ENCODE measurements at places on chromosomes 13 and 19.

DNA sequence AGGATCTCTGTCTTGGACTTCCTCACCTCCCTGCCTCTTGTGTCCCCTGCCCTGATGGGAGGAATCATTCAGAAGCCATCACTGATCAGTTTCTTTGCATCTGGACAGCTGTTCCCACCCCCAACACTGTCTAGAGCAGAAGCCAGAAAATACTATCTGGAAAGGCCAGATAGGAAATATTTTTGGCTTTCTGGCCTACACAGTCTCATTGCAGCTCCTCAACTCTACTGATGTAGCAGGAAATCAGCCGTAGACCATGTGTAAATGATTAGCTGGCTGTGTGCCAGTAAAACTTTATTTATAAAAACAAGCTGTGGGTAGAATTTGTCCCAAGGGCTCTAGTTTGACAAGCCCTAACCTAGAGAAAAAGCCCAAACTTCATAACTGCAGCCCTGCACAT lies 5.6 kb downstream of the SIGLEC7 start:
- no peak for DNase-seq
- no peaks in the 10 kb centered on the region for H3K36me3 ChIP-seq
- H3K27ac ChIP-seq: no peak overlapping the region
- no peak overlapping the region for H3K4me3 ChIP-seq
- H3K27me3 ChIP-seq: peaks cover 2% of the 10 kb centered on the region
- H3K4me1 ChIP-seq: no peaks in the 10 kb centered on the region

DNA sequence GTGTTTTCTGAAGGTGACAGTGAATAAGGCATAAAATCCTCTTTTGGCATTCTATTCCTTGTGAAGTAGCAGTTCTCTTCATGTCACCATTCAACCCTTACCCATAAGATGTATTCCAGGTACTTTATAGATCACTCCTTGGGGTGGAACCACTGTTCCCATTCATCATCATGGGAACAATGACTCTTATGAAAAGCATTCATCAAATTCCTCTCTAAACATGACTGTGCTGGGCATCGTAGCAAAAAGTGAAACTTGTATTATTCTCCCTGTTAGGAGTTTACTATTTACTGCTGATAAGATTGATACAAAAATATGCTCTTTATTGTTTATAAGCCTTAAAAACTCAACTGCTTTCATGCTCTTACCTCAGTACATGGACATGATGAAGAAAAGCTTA lies 793.4 kb downstream of the LIG4 start:
- H3K27ac ChIP-seq: no peak overlapping the region
- H3K36me3 ChIP-seq: no peaks in the 10 kb centered on the region
- H3K27me3 ChIP-seq: no peaks in the 10 kb centered on the region
- no peak for DNase-seq
- H3K4me1 ChIP-seq: no peaks in the 10 kb centered on the region

DNA sequence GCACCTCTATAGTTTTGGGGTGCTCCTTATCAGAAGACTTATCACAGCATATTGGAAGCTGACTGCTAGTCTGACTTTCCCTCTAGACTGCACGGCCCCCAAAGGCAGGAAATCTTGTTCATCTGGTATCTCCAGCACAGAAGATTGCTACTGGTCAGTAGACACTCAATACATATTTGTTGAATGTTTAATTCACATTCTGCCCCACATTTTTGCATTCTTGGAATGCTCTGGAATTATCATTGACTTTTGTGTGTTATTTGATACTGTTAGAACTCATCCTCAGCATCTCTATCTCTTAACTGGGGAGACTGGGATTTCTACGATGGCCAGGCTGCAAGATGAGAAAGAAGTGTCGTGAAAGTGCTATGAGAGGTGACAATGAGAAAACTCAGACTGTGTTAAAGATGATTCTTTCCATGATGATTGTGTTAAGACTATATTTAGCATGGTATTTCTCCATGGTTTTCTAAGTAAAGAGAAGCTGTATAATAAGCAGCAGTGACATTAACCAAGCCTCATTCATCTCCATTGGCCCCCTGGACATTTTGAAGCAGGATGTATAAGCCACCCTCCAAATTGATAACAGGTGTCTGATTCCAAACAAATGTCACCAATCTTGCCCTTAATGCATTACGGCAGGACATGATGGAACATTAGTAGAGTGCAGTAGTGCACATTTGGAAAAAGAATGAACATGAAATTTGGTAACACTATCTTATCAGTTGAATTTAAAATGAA lies 440.9 kb downstream of the RFC3 start:
- DNase-seq: no peak
- no peak overlapping the region for H3K4me3 ChIP-seq
- H3K27me3 ChIP-seq: no peaks in the 10 kb centered on the region
- no peak overlapping the region for H3K27ac ChIP-seq

DNA sequence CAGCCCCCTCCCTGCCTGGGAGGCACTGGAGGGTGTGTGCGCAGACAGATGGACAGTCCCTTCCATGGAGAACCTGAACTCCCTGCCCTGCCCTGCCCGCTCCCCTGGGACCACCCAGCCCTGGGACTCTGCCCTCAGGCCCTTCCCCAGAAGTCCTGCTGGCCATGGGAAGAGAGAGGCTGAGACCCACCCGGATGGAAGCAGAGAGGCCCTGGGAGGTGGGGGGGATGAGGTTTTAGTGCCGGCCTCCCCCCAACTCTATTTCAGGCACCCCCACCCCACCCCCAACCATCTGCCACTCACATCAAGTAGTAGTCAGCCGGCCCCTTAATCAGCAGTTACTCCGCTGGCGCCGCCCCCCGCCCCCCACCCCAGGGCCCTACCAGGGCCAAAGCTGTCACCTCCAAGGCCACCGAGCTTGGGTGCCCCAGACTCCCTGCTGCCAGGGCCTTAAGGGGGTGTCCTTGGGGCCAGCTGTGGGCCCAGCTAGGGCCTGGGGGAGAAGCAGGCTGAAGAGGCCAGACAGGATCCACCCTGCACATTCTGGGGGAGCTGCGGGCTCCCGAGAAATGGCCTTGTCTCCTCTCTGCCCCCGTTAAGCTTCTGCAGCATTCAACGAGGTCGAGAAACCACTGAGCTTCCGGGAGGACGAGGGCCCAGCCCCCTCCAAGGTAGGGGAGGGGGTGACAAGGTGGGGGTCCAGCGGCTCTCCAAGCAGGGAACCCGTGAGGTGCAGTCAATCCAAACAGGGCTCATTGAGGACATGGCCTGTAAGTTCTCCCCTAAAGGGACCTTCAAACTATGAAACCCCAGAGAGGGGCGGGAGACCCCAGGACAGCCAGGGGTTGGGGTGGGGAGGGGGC lies 17.4 kb downstream of the NMRK2 start:
- DNase-seq: no peak
- H3K27me3 ChIP-seq: no peaks in the 10 kb centered on the region
- no peaks in the 10 kb centered on the region for H3K36me3 ChIP-seq
- H3K4me1 ChIP-seq: no peaks in the 10 kb centered on the region
- H3K4me3 ChIP-seq: no peak overlapping the region

GRCh38 chr19:38402623-38402966 lies 298 bp upstream of the FAM98C start:
- no peaks in the 10 kb centered on the region for H3K36me3 ChIP-seq
- DNase-seq: no peak
- H3K27ac ChIP-seq: peak overlapping the region; percentile 88

- no peak overlapping the region for H3K4me3 ChIP-seq
- no peaks in the 10 kb centered on the region for H3K36me3 ChIP-seq
- H3K27me3 ChIP-seq: no peaks in the 10 kb centered on the region
- DNase-seq: no peak
- H3K27ac ChIP-seq: no peak overlapping the region
These were observed 7.4 kb upstream of the PPP5C start for GRCh38 chr19:46339446-46339845.

GRCh38 chr19:1690699-1691307 lies 38.4 kb upstream of the TCF3 start:
- H3K4me1 ChIP-seq: no peaks in the 10 kb centered on the region
- no peak overlapping the region for H3K4me3 ChIP-seq
- H3K27me3 ChIP-seq: peaks cover 66% of the 10 kb centered on the region
- no peak for DNase-seq
- no peaks in the 10 kb centered on the region for H3K36me3 ChIP-seq

DNA sequence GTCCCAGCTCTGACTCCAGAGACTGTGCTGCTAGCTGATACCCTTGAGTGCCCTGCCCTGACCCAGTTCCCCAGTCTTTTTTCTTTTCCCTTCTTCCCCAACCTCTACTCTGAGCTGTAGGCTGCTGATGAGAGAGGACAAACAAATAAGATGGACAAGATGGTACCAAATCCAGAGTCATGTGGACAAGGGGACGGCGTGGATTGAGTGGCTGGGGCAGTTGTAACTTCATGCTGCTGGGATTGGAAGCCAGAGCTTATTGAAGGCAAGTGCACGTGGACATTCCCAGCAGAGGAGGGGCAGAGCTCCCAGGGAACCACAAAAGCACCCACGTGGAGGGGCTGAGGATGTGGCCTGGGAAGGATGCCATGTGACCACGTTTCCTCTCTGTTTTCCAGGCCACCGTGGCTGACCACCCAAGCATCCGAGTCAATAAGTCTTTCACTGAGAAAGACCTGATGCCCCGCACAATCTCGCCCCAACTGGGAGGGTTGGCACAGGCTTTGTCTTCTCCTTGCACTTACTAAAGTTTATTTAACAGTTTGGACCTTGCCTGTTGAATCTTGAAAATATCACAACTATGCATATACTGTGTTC lies 323.3 kb upstream of the ZNF507 start:
- no peak overlapping the region for H3K27ac ChIP-seq
- no peak overlapping the region for H3K4me3 ChIP-seq
- DNase-seq: no peak
- no peaks in the 10 kb centered on the region for H3K4me1 ChIP-seq
- no peaks in the 10 kb centered on the region for H3K36me3 ChIP-seq
- peaks cover 7% of the 10 kb centered on the region for H3K27me3 ChIP-seq

- H3K4me3 ChIP-seq: no peak overlapping the region
- no peaks in the 10 kb centered on the region for H3K27me3 ChIP-seq
- no peaks in the 10 kb centered on the region for H3K4me1 ChIP-seq
- no peak overlapping the region for H3K27ac ChIP-seq
These were observed 93.5 kb downstream of the INSR start for GRCh38 chr19:7200736-7201135.

DNA sequence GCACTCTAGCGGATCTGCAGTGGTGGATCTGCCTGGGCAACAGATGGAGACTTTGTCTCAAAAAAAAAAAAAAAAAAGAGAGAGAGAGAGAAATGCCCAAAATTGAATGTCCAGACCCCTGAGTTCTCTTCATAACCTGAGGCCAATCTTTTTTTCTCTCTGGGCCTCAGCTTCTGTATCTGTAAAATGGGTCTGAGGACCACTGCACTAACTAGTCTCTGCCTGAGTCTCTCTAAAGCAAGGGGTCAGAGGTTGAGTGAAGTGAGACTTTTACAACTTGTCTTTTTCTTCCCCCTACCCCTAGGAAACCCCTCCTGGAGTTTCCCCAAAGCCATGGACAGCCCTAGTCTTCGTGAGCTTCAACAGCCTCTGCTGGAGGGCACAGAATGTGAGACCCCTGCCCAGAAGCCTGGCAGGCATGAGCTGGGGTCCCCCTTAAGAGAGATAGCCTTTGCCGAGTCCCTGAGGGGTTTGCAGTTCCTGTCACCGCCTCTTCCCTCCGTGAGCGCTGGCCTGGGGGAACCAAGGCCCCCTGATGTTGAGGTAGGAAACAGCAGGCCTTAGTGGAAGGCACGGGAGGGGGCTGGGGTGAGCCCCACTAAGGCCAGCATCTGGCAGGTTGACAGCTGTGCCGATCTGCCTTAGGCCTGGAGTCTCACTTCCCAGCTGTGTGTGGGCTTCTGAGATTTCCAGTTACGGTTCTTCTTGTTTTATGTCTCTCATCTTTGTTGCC lies 1.8 kb downstream of the TMEM91 start:
- no peak overlapping the region for H3K4me3 ChIP-seq
- H3K4me1 ChIP-seq: peaks cover 8% of the 10 kb centered on the region
- peak overlapping the region; percentile 55 for H3K27ac ChIP-seq
- no peak for DNase-seq
- H3K27me3 ChIP-seq: no peaks in the 10 kb centered on the region

- H3K36me3 ChIP-seq: no peaks in the 10 kb centered on the region
- DNase-seq: no peak
- H3K27ac ChIP-seq: no peak overlapping the region
- H3K27me3 ChIP-seq: no peaks in the 10 kb centered on the region
- H3K4me3 ChIP-seq: no peak overlapping the region
These were observed 193.7 kb upstream of the RFC3 start for GRCh38 chr13:33624253-33624652.

DNA sequence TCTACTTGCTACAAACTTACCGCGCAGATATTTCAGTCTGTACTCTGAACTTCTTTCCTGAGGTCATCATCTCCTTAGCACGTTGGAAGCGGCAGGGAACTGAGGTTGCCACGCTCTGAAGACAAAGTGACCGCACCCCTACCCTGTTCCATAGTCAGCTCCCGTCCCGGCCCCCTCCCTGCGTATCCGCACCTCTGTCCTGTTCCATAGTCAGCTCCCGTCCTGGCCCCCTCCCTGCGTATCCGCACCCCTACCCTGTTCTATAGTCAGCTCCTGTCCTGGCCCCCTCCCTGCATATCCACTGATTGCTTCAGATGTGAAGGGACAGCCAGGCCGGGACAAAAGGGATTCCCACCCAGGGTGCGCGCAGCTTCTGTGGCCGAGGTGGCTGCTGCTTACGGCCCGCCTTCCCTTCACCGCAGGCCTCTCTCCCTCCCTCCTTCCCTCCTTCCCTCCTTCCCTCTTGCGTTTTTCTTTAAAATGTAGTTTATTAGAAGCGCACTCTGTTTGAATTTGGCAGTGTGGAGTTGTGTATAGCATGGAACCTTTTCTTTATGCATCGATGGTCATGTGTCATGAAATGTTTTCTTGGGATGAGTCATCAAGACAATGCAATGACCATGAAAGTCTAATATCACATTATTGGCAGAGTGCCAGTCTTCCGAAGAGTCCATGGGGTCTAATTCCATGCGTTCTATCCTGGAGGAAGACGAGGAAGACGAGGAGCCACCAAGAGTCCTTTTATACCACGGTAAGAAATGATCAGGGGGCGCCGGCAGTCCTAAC lies 21.9 kb upstream of the NDUFS7 start:
- H3K27me3 ChIP-seq: no peaks in the 10 kb centered on the region
- H3K4me1 ChIP-seq: peaks cover 8% of the 10 kb centered on the region
- H3K27ac ChIP-seq: peak overlapping the region; percentile 83

GRCh38 chr19:9913237-9914000 lies 22.9 kb downstream of the OLFM2 start:
- no peak for DNase-seq
- peak overlapping the region; percentile 44 for H3K4me3 ChIP-seq
- no peak overlapping the region for H3K27ac ChIP-seq
- H3K27me3 ChIP-seq: no peaks in the 10 kb centered on the region

GRCh38 chr13:46595136-46595884 lies 42.3 kb downstream of the LRCH1 start:
- H3K27ac ChIP-seq: peak overlapping the region; percentile 85
- no peaks in the 10 kb centered on the region for H3K36me3 ChIP-seq
- no peaks in the 10 kb centered on the region for H3K27me3 ChIP-seq
- peaks cover 12% of the 10 kb centered on the region for H3K4me1 ChIP-seq

DNA sequence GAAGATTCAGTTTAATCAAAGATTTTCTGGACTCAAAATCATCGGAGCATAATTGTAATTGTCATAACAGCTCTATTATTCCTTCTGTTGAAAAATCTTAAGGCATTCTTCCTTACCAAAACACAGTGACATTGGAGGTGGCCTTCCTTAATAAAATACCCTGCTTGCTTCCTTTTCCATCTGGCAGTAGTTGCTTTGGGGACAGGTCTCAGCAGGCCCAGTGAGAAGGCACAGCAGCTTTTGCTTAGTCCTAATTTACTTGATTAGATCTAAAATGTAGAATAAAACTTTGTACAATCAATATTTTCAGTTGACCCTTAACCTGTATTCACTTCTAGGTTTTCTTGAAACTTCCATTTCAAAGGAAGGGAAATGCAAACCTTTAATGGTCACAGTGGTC lies 471.6 kb downstream of the PCDH20 start:
- no peaks in the 10 kb centered on the region for H3K27me3 ChIP-seq
- H3K4me1 ChIP-seq: no peaks in the 10 kb centered on the region
- no peak overlapping the region for H3K4me3 ChIP-seq
- DNase-seq: no peak

Data from breast epithelium (tissue), 4 donors.